ENCODE measurements at places on chromosomes 1 and 21.

DNA sequence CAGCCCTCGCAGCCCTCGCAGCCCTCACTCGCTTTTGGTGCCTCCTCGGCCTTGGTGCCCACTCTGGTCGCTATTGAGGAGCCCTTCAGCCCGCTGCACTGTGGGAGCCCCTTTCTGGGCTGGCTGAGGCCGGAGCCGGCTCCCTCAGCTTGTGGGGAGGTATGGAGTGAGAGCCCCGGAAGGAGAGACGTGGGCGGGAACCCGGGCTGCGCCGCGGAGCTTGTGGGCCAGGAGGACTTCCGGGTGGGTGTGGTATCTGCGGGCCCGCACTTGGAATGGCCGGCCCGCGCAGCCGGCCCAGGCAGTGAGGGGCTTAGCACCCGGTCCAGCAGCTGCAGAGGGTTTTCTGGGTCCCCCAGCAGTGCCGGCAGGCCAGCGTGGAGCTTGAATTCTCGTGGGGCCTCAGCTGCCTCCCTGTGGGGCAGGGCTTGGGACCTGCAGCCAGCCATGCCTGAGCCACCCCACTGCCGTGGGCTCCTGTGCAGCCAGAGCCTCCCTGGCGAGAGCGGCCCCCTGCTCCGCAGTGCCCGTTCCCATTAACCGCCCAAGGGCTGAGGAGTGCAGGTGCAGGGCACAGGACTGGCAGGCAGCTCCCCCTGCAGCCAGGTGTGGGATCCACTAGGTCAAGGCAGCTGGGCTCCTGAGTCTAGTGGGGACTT is 9.9 kb upstream of the CFHR2 start:
- H3K27me3 ChIP-seq = no peaks in the 10 kb centered on the region
- DNase-seq = peak; percentile 47
- H3K36me3 ChIP-seq = no peaks in the 10 kb centered on the region
- peak overlapping the region; percentile 26 for H3K4me3 ChIP-seq
- H3K27ac ChIP-seq = no peak overlapping the region

DNA sequence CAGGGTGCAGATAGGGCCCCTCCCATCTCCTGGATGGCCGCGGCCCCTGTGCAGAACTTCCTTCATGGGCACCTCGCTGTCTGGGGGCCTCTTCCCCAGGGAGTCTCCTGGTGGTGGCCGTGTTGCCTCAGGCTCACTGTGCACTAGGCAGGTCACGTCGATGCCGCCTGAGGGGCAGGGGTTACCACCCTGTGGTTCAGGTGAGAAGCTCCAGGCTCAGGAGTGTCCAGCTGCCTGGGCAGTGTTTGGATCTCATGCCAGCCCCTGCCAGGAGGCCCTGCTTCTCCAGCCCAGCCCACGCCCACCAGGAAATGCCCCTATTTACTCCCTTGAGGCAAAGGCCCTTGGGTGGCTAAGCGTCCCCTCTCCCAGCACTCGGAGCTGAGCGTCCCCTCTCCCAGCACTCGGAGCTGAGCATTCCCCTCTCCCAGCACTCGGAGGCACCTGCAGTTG is 2.1 kb downstream of the ITGB2 start:
- DNase-seq = no peak
- no peak overlapping the region for H3K4me3 ChIP-seq
- no peak overlapping the region for H3K27ac ChIP-seq
- no peaks in the 10 kb centered on the region for H3K4me1 ChIP-seq

DNA sequence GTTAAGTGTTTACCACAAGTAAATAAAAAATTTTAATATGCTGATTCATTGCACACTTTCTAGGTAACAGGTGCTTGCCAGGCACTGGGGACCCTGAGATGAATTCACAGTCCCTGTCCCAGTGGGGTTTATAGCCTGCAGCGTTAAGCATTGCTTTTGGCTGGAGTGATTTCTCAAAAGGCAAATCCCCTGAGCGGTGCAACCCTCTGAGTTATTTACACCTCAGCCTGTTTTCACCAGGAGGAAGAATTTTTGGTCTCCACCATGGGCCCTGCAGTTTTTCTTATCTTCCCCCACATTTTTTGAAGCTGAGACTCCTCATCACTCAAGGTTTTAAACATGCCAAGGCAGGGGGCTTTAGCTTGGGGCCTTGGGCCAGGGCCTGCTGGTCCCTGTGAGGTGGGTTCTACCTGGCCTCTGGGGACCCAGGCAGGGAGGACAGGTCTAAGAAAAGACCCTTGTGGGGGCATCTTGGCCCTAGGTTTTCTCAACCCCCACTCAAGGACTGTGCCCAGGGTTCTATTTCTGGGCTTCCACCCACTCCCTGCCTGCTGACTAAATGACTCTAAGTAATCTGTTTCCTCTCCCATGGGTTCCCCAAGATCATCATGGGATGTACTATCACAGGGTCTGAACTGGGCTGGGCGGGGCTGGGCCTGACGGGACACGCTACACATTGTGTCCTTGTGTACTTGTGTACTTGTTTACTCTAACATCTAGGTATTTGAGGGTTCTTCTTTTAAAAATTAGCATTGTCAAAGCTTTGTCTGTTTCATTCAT is 10.2 kb upstream of the CHIT1 start:
- no peak overlapping the region for H3K27ac ChIP-seq
- H3K4me3 ChIP-seq = no peak overlapping the region
- no peak for DNase-seq
- H3K27me3 ChIP-seq = no peaks in the 10 kb centered on the region
- no peaks in the 10 kb centered on the region for H3K36me3 ChIP-seq

DNA sequence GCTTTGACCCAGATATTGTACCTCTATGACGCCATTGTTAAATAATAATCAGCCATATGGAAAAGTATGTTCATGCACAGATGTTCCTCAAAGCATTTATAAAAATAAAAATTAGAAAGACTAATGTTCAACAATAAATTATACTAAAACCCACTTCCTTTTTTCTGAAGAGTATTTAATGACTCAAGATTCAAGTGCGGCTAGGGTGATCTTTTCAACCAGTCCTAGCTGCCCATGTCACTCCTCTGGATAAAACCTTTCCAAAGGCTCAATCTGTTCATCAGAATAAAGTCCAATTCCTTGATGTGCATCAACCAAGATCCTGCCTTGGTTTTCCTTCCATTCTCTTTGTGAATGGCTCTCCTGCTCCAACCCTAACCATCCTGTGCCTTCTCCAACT is 292.0 kb downstream of the VAV3 start:
- H3K4me1 ChIP-seq = no peaks in the 10 kb centered on the region
- H3K36me3 ChIP-seq = no peaks in the 10 kb centered on the region
- no peak overlapping the region for H3K4me3 ChIP-seq
- H3K27me3 ChIP-seq = no peaks in the 10 kb centered on the region

GRCh38 chr1:216549796-216550195 is 126.5 kb upstream of the USH2A start:
- H3K36me3 ChIP-seq = no peaks in the 10 kb centered on the region
- no peaks in the 10 kb centered on the region for H3K4me1 ChIP-seq
- no peak overlapping the region for H3K4me3 ChIP-seq
- no peaks in the 10 kb centered on the region for H3K27me3 ChIP-seq
- DNase-seq = no peak
- no peak overlapping the region for H3K27ac ChIP-seq

Data from testis (tissue), 5 donors.